ENCODE measurements at places on chromosomes 1 and 21.

DNA sequence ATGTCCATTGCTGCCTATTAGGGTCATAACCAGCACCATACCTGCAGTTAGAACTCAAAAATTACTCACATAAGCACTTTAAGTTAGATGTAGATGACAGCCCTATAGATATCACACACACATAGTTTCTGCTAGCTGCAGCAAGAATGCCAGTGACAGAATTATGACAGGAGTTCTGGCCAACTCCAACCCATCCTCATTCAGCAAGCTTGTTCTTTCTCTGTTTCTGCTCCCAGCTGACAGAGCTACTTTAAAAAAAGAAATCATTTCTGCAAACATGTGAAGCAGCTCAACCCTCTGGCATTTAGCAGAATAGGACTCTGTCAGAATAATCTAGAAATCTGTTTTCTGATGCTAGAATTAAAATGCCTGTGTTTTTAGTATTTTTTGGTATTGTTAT is 23.8 kb upstream of the OTUD7B start:
- no peak for DNase-seq

GRCh38 chr1:43431676-43432075 is 22.1 kb downstream of the HYI start:
- DNase-seq: no peak

DNA sequence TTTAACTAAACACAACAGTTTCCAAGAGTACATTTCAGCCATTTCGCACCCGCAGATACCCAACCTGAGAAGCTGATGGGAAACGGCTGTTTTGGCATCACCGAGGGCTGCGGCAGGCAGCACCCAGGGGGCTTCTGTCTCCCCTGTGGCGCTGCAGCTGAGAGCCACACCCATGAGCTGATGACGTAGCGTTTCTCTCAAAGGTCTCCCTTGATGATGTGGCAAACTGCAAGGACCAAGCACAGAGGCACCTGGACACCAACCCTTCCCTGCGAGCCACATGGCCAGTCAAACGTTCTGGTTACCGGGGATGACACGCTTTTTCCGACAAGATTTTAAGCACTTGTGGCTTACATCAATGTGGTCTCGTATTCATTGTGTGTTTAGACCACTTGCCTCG is 150.8 kb upstream of the ERG start:
- no peak for DNase-seq

- peak; percentile 78 for DNase-seq
These were observed 2.2 kb downstream of the NUAK2 start for GRCh38 chr1:205319081-205320018.

DNA sequence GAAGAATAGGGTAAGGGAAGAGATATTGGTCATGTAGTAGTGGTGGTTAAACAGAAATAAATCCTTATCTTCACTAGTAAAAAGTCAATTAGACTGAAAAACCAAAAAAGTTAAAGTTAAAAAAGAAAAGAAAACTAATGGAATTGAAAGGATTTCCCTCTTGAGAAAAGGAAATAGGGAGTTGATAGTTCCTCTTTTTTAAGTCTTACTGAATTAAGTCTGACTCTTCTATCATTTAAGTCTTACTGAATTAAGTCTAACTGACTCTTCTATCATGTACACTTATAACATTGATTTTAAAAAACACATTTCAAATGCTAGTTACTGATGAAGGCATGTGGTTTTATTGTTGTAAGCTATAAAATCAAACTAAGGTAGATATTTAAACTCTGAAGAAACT is 49.5 kb upstream of the TENT5C start:
- no peak for DNase-seq

- peak; percentile 62 for DNase-seq
These were observed 25.9 kb upstream of the DNAJC11 start for GRCh38 chr1:6727535-6727934.

DNA sequence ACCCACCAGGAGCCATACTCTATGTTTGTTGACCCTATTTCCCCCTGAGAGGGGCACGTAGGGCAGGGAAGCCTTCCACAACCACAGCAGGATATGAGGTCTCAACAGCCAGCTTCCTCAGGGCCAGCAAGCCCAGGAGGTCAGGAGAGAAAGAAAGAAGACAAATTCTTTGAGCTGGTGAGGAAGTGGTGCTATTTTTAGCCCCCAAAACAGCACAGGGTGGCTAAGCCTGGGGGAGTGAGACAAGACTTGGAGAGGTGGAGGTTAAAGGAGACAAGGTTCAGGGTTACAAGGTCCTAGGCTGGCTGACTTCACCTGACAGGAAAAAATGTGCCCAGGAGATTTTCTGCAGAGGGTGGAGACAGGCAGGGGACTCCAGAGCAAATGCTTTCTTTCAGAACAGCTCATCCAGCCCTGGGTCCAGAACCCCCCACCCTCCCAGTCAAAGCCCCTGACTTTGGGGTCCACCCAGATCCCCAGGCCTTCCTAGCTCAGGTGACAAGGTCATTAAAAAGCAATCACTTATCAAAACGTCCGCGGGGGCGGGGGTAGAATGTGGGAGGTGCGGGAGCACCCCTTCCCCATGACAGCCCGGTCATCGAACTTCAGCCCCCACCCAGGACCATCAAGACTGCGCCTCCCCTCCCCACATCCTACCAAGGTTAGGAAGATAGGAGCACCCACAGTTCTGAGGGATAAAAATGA is 1.3 kb downstream of the SV2A start:
- peak; percentile 44 for DNase-seq

GRCh38 chr21:43613755-43614638 is 45.3 kb downstream of the HSF2BP start:
- DNase-seq: peak; percentile 57

GRCh38 chr1:200967693-200968468 is 55.6 kb downstream of the KIF21B start:
- DNase-seq: no peak

GRCh38 chr1:115669886-115670285 is 28.1 kb downstream of the VANGL1 start:
- DNase-seq: peak; percentile 23
